ENCODE measurements at places on chromosomes 4 and X. TPM values are rescaled to one million over a fixed set of nuclear protein-coding genes. Genes with fewer than 3 reads are reported as not detected.

HTN3 gene
- not detected for total RNA-seq

DNA sequence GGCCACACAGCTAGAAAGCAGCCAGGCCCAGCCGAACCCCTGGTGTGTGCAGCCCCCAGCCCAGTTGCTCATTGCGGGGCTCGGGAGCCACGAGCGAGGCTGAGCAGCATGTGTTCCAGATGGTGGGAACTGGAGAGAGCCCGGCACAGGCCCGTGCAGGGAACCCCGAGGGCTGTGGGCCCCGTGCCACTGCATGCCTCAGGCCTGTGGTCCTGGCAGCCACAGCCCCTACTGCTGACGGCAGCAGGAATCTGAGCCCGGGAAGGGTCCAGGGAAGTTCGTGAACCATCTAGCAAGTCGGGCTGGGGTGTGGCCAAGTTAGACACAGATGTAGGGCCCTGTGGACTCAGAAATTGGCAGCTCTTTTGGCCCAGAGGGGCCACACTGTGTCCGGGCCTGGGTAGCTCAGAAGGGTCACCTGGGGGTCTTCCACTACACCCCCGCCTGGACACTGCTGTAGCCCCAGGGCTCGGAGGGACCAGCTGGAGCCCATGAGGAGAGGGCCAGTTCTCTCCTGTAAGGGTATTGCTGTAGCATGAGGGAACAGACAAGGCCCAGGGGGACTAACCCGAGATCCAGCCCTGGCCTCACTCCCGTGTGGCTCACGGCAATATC, 12.1 kb downstream of the HTRA3 start:
- DNase-seq = no peak

TENT5D gene
- total RNA-seq = not detected

- DNase-seq = no peak
Observed at GRCh38 chr4:57588557-57588956, 478.4 kb upstream of the IGFBP7 start.

DNA sequence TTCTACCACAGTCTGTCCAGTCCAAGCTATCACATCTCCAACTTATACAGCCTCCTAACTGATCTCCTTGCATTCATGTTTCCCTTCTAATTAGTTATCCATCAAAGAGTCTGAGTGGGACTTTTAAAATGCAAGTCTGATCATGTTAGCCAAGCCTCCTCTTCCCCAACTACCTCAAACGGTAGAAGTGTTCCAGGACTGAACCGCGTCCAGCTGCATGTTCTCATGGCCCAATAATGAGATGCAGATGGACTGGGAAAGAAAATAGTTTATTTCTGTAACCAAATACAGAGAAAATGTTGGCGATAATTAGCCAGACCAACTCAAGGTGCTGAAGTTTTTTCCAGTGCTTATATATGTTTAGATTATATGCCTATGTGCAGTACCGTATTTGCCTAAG, 46.6 kb upstream of the PPP1R2C start:
- no peak for DNase-seq

DNA sequence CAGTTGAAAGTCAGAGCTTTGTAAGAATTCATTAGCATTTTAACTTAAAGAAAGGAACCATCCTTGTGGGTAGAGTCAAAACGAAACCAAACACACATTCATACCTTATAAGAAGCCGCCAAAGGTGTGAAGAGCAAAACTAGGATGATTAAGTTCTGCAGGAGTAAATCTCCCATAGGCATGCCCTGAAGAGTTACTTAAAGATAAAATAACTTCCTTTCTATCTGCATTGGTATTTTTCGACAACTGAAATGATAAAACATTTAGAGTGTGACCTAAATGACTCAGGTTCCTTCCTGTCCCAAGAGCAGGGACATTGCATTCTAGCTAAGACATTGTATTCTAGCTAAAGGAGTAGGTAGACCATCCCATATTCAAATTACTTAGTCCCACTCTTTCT, 75.3 kb downstream of the BCOR start:
- DNase-seq = no peak

GRCh38 chrX:34653811-34654210, 3.3 kb downstream of the TMEM47 start:
- DNase-seq = no peak

DNA sequence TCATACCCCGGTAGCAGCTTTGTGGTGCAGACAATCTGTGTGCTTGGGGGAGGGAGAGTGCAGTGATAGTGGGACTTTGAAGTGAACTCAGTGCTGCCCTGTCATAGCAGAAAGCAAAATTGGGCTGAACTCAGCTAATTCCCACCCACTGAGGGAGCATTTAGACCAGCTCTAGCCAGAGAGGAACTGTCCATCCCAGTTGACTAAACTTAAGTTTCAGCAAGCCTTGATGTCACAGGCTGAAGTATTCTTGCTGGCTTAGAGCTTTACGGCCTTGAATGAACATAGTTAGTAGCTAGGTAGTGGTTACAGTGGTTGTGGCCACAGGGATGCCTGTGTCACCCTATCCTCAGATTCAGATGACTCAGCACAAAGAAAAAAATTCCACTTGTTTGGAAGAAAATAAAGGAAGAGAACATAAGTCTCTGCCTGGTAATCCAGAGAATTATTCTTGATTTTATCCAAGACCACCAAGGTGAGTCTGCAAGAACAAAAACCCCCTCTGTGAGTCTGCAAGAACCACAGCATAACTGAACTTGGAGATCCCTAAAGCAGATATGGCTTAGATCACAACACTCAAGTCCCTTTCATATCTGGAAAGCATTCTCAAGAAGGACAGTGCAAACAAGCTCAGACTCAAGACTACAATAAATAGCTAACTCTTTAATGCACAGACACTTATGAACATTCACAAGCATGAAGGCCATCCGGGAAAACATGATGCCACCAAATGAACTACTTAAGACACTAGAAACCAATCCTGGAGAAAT, 39.4 kb downstream of the ADH7 start:
- DNase-seq = no peak

DNA sequence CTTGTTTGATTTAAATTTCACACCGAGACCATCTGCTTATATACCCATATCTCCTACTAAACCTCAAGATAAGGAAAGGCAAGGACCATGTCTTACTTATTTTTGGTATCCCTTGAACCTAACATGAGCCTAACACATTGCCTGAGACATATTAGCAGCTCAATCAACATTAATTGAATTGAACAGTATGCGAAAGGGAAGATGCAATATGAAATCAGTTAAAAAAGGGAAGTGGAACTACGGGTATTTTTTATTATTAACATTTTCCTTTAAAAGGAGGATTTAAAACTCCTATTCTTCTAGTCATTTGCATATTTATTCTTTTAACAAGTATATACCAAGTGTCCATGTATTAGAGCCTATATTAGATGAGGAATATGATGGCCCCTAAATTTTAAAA, 197.0 kb downstream of the CAMK2D start:
- DNase-seq = no peak

GRCh38 chrX:121389976-121390714, 342.7 kb downstream of the GLUD2 start:
- DNase-seq = no peak

DNA sequence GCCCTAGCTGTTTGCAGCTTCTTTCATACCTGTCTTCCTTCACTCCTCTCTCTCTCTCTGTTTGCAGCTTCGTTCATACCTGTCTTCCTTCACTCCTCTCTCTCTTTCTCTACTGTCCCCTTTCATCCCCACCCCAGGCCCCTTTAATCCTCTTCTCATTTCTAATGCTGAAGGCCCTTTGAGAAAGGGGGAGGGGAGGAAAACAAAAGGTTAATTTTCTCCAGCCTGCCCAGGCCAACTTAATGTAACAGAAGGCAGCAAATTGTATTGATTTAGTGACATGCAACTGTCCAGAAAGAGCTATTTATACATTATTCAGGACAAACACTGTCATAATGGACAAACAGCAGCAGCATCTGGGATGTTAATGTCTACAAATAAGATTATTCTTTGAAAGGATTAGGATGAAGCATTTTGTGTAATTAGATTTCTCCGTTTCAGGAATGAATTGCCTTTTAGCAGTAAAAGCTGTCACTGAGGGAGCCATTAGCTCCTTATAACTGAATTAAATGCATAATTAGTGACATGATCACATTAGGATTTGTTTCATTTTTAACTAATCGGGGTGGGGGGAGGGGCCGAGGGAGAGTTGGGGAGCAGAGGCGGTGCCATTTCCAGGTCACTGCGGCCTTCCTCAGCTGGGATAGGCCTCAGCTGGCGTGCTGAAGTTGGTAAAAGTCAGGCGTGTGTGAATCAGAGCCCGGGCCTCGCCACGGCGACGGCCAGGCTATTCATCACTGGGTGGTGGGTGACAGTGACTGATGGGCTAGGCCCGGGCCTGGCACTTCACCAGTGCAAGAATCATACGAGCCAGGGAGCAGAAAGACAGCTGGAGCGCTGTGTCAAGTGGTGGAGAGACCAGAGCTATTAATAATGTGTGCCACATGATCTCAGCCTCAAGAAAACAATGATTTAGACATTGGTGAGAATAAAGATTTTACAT, 174.5 kb downstream of the NKX6-1 start:
- DNase-seq = no peak

GRCh38 chr4:99586797-99587196, 12.2 kb downstream of the MTTP start:
- no peak for DNase-seq

- no peak for DNase-seq
Observed at GRCh38 chr4:6908432-6909112, 1.1 kb upstream of the TBC1D14 start.

SFRP2 gene
- total RNA-seq = not detected

SPANXC gene
- 4.4 TPM for total RNA-seq

DNA sequence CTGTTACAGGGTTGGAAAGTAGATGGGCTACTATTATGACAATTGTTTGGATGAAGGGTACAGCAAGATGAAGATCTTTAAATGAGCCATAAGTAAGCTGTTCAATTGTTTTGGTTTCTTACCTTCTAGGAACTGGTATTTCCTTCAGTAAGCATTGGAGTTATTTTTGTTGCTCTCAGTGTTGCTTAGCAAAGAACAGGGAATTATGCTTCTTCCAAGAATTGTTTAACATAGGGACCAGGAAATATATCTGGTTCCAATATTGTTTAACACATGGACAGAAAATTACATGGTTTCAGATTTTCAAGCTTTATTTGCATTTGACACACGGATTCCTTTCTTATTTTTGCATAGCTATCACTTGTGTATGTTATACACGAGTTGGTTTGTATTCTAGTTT, 1999.0 kb downstream of the ARAP2 start:
- no peak for DNase-seq

DNA sequence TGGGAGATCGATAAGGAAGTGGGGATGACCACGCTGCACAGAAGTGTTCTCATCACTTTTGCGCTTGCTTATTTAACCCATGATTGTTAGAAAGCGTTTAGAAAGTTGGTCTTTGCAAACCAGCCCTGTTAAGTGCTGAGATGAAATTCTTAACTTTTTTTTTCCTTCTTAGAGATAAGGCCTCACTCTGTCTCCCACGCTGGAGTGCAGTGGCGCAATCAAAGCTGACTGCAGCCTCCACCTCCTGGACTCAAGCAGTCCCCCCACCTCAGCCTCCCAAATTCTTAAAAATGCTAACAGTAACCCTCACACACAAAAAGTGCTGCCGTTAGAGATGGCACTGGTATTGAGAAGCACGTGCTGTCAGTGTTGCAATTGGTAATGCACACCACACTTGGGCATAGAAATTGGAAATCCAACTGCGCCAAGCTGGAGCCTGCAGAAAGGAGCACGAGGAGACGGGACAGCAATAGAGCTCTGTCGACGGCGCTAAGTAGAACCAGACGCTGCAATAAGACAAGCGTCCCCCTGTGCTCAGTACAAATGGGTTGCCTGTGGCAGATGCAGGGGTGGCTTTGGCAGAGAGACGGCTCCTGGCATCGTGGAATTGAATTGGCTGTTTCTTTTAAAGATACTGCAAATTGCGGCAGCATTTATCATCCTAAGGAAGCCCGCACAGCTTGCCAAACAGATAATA, 113.4 kb downstream of the TBL1X start:
- DNase-seq = no peak

DTHD1 gene
- total RNA-seq = not detected

DNA sequence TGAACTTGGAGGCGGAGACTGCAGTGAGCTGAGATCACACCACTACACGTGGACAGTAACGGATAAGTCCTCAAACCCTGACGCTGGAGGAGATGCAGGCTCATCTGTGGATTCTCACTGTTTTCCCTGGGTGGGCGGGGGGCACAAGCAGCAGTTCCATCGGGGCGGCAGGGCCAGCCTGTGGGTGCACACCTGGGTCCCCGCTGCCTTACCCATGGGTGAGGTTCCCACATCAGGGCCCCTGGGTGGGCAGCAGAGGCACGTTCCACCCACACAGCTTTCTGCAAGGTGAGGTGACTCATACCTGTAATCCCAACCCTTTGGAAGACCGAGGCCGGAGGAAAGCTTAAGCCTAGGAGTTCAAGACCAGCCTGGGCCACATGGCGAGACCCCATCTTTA, 56.6 kb upstream of the MXD4 start:
- no peak for DNase-seq

RBM46 gene
- total RNA-seq = not detected

DNA sequence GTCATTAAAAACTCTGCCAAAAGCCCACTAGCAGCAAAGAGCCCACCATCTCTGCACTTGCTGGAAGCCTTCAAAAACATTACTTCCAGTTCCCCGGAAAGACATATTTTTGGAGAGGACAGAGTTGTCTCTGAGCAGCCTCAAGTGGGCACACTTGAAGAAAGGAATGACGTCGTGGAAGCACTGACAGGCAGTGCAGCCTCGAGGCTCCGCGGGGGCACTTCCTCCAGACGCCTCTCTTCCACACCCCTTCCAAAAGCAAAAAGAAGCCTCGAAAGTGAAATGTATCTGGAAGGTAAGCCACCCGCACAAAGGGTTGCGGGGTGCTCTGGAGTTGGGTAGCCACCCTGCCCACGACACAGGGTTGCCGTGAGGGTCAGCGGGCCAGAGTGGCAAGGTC, 25.9 kb downstream of the OFD1 start:
- no peak for DNase-seq

DNA sequence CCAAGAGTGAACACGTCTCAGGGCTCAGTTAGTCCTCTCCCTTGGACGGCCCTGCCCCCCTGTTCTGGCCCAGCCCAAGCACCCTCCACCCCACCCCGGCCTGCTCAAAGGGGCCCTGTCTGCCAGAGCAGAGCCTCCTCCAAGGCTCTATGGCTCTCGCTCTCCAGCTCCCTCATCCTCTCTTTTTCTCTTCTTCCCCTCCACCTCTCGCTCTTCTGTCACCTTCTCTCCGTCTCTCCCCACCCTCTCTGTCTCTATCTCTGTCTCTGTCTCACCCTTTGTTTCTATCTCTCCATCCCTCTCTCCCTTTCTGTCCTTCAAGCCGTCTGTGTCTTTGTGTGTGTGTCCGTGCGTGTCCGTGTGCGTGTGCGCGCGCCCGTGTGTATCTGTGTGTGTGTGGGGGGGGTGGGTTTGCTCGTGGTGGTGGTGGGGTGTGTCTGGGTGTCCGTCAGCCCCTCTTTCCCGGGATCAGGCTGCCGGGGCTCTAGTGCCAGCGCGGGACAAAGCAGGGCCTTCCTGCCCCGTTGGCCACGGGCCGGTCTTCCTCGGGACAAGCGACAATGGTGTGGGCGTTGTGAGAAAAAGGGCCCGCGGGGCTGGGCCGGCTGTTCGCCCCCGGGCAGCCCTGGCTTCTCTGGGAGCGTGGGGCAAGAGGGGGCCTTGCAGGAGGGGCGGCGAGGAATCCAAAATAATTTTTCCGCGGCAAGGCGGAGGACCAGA, 8.7 kb downstream of the FRG2 start:
- no peak for DNase-seq

SPARCL1 gene
- not detected for total RNA-seq

- no peak for DNase-seq
Observed at GRCh38 chr4:86449746-86450588, 90.1 kb upstream of the MAPK10 start.

PF4V1 gene
- not detected for total RNA-seq
